ENCODE measurements at places on chromosomes 7 and 10. TPM values are rescaled to one million over a fixed set of nuclear protein-coding genes. Genes with fewer than 3 reads are reported as not detected.

The COL1A2 gene
- 4,803 TPM for total RNA-seq

The MYO1G gene
- under 0.01 TPM for total RNA-seq

The SUN3 gene
- total RNA-seq: not detected

The TMEM213 gene
- not detected for total RNA-seq

The EPHB6 gene
- total RNA-seq: 2.6 TPM

The PRTFDC1 gene
- total RNA-seq: 23.3 TPM

The ATP5MK gene
- 172 TPM for total RNA-seq

The DIP2C gene
- 8.4 TPM for total RNA-seq

The DNAH11 gene
- 0.46 TPM for total RNA-seq

The HNRNPF gene
- 188 TPM for total RNA-seq

The TPK1 gene
- total RNA-seq: 2.3 TPM

The ASAH2 gene
- 1.00 TPM for total RNA-seq

The KCND2 gene
- 4.0 TPM for total RNA-seq

The CYP2W1 gene
- total RNA-seq: 0.14 TPM

The SNX10 gene
- total RNA-seq: 0.37 TPM

The ACTL6B gene
- total RNA-seq: not detected

The KCTD7 gene
- total RNA-seq: 17.5 TPM

The KIAA1217 gene
- 0.43 TPM for total RNA-seq

The VSTM4 gene
- 9.1 TPM for total RNA-seq

The NPC1L1 gene
- 0.14 TPM for total RNA-seq

The ABCB8 gene
- 19.2 TPM for total RNA-seq

The HOXA6 gene
- total RNA-seq: 4.4 TPM

The NANOS1 gene
- total RNA-seq: 0.14 TPM

The TMEM176B gene
- 3.8 TPM for total RNA-seq

The PRF1 gene
- total RNA-seq: under 0.01 TPM

The NEUROD6 gene
- not detected for total RNA-seq

The CTAGE8 gene
- 0.28 TPM for total RNA-seq

The CCL24 gene
- 0.28 TPM for total RNA-seq

The EIF4H gene
- total RNA-seq: 393 TPM

The TRPV6 gene
- not detected for total RNA-seq

The NUTM2E gene
- under 0.01 TPM for total RNA-seq

The VWDE gene
- total RNA-seq: not detected

The SCART1 gene
- total RNA-seq: 1.9 TPM

The MLXIPL gene
- total RNA-seq: 0.37 TPM

The TMEM196 gene
- total RNA-seq: not detected

The PVRIG gene
- total RNA-seq: not detected

The ELMO1 gene
- 5.6 TPM for total RNA-seq

The AKR1D1 gene
- total RNA-seq: not detected

The CHRM2 gene
- total RNA-seq: 44.5 TPM

The TACC2 gene
- total RNA-seq: 2.7 TPM

The ADIRF gene
- total RNA-seq: 110 TPM

The CCDC172 gene
- not detected for total RNA-seq

The ZNF239 gene
- 6.8 TPM for total RNA-seq

The ABCC2 gene
- 1.6 TPM for total RNA-seq

The FAM24B gene
- total RNA-seq: 2.6 TPM

Measured in smooth muscle cell of bladder (primary cell).